Progenitor cell of endocrine pancreas (in vitro differentiated cells): ENCODE measurements at places on chromosomes 1 and 21. TPM values are rescaled to one million over a fixed set of nuclear protein-coding genes. Genes with fewer than 3 reads are reported as not detected.

INAVA gene
- total RNA-seq, result 82.9 and 84.2 TPM in 2 replicates

WASF2 gene
- 74.6 and 76.9 TPM in 2 replicates for total RNA-seq

S100A1 gene
- 0.80 TPM in 1 of 2 replicates, not detected in the other for total RNA-seq

LORICRIN gene
- not detected in 2 replicates for total RNA-seq

GRCh38 chr1:3858231-3858981 lies 1.1 kb downstream of the DFFB start:
- H3K27me3 ChIP-seq, result no peaks in the 10 kb centered on the region
- peaks cover under 1% of the 10 kb centered on the region for H3K36me3 ChIP-seq
- H3K4me1 ChIP-seq, result peaks cover 15% of the 10 kb centered on the region
- no peak for DNase-seq
- H3K4me3 ChIP-seq, result peak overlapping the region; percentile 98

GRCh38 chr1:100377590-100378361 lies 25.5 kb downstream of the CDC14A start:
- H3K27me3 ChIP-seq, result no peaks in the 10 kb centered on the region
- peaks cover 6% of the 10 kb centered on the region for H3K4me1 ChIP-seq
- peaks cover 15% of the 10 kb centered on the region for H3K36me3 ChIP-seq
- H3K4me3 ChIP-seq, result no peak overlapping the region
- no peak overlapping the region for H3K27ac ChIP-seq
- DNase-seq, result no peak

- peaks cover 6% of the 10 kb centered on the region for H3K4me1 ChIP-seq
- peaks cover 13% of the 10 kb centered on the region for H3K27me3 ChIP-seq
- no peaks in the 10 kb centered on the region for H3K36me3 ChIP-seq
- H3K27ac ChIP-seq, result no peak overlapping the region
These were observed 1.6 kb downstream of the CD247 start for GRCh38 chr1:167516404-167517388.

GRCh38 chr1:217272385-217272784 lies 358.5 kb downstream of the GPATCH2 start:
- H3K4me1 ChIP-seq, result peaks cover 15% of the 10 kb centered on the region
- no peak overlapping the region for H3K27ac ChIP-seq
- peaks cover 2% of the 10 kb centered on the region for H3K36me3 ChIP-seq
- H3K27me3 ChIP-seq, result peaks cover 89% of the 10 kb centered on the region
- DNase-seq, result no peak

DNA sequence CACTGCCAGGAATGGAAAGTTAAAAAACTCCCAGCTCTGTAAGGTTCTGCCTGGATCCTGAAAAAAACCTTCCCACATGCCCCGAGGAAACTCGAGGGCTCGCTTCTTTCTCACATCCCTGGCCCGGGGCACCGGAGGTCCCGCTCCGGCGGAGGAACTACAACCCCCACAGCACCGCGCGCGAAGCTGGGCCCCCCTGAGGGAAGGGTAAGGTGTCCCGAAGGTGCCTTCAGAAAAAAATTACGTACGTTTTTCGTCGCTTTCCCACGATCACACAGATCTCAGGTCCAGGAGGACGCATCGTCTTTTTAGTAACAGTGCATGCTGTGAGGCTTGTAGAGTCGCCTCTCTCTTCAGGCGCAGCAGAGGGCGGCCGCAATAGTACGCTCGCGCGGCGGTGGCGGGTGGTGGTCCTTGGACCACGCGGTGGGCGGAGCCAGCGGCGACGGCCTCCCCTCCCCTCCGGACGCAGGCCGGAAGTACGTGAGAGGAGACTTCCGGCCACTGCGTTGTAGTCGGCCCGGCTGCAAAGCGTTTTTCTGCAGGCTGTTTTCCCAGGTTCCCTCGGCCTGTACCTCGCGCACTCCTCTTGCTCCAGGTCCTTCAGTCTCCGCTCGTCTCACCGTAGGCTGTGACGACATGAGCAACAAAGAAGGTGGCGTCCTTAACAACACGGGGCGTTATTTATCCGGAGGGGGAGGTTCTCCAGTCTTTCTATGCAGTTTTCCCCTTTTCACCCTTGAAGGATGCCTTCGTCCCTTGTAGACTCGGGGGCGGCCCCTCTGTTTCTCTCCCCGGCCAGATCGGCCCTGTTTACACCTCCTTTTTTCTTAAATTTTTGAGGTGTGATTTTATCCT lies at the start of gene TSNAX:
TSS of gene TSNAX (plus strand) at position 498 of the 858 bp plus-strand sequence. CDS start at position 640, 142 bp downstream.
- H3K36me3 ChIP-seq, result peaks cover 4% of the 10 kb centered on the region
- DNase-seq, result peak; percentile 83
- H3K4me3 ChIP-seq, result peak within 1 kb of the TSS; percentile 97
- H3K4me1 ChIP-seq, result peaks cover 21% of the 10 kb centered on the region
- peak within 1 kb of the TSS; percentile 100 for H3K27ac ChIP-seq

GRCh38 chr1:12173631-12174121 lies 6.9 kb downstream of the TNFRSF1B start:
- H3K36me3 ChIP-seq, result no peaks in the 10 kb centered on the region
- H3K4me3 ChIP-seq, result no peak overlapping the region
- peaks cover 45% of the 10 kb centered on the region for H3K27me3 ChIP-seq
- no peak overlapping the region for H3K27ac ChIP-seq
- DNase-seq, result no peak
- H3K4me1 ChIP-seq, result peaks cover 4% of the 10 kb centered on the region
